Astrocyte of the spinal cord (primary cell): ENCODE measurements at places on chromosomes 12 and 14.
A peak's percentile ranks its signal among the peaks of the same experiment; 100 is the strongest.

DNA sequence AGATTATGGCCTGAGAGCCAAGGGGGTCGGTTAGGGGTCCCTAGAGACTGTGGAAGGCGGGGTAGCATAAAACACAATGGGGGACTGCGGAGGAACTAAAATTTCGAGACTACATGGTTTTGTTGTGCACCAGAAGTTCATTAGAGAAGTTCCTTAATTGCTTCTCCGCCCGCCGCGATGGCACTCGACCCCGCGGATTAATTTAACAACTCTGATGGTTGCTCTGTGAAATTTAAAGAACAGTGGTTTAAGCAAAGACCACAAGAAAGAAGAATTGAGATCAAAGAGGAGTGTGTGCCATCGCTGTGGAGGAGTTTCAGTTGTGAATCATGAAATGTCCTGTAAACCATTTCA is 1.4 kb upstream of the CCDC88C start:
- no peak for DNase-seq

- peak; percentile 74 for DNase-seq
These were observed 23.0 kb downstream of the PDE6H start for GRCh38 chr12:14995583-14996425.

DNA sequence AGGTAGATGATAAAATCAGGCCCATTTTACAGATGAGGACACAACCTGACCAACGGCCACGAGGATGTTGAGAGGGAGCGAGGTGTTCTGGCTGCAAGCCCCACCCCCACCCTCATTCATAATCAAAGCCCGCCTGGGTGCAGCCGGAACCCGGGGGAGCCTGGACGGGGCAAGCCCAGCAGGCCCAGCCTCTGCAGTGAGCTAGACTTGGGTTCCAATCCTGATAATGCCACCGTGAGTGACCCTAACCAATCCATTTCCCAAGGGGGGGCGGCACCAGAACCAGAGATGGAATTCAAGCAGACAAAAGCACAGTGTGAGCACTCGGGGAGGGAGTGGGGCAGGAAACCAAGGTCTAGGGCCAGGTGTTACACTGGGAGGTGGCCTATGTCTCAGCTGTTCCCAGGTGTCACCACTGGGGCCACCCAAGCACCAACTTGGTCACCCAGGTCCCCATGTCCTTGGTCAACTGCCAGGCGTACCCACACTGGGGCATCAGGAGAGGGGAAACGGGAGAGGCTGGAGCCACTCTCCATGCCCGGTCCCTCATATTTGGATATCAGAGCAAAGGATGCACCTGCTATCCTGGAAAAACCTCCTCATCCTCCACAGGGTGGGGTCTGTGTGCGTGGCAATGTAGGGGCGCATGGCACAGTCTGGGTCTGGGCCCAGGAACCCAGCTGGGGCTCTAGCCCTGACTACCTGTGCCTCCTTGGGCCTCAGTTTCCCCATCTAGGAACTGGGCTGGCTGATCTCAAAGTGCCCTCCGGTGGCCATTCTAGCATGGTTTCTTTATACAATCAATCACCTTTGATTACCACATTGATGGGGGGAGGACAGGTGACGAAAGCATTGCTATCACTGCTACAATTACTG is 58.4 kb downstream of the FAM222A start:
- DNase-seq: no peak

- DNase-seq: no peak
These were observed 67.9 kb upstream of the PDE3A start for GRCh38 chr12:20300457-20300856.

DNA sequence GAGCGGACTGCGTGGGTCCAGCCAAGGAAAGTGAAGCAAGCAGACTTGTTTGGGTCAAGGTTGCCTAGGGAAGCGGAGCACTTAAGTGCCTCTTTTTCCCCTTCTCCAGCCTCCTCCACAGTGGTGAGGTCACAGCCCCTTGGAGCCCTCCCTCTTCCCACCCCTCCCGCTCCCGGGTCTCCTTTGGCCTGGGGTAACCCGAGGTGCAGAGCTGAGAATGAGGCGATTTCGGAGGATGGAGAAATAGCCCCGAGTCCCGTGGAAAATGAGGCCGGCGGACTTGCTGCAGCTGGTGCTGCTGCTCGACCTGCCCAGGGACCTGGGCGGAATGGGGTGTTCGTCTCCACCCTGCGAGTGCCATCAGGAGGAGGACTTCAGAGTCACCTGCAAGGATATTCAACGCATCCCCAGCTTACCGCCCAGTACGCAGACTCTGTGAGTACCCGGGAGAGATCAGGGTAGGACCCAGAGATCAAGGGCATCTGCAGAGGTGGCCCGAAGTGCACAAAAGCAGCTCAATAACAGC is at the start of gene TSHR:
Gene TSHR, plus strand, starts transcription at position 206 of the 526 bp plus-strand sequence. Its CDS starts 60 bp downstream, at position 266.
- no peak for DNase-seq

DNA sequence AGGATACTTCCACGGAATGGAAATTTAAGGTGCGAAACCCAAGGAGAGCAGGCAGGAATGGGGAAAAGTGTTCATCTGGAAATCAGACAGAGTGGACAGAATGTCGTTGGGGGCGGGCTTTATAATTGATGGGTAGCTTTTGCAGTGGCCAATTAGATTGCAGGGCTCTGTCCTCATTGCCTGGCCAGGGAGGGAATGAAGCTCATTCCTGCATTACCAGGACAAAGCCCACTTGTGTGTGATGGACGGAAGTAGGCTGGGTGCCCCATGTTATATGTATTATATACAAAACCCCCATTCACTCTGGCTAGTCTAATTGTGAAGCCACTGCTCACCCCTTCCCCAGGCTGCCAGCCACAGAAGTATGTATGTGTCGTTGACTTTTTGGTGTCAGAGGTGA is 23.6 kb downstream of the ZNF664 start:
- DNase-seq: no peak

- peak; percentile 9 for DNase-seq
These were observed 758.0 kb downstream of the DIO2 start for GRCh38 chr14:79453276-79453675.

GRCh38 chr12:10736463-10736862 is 13.3 kb upstream of the YBX3 start:
- no peak for DNase-seq

- peak; percentile 59 for DNase-seq
These were observed 454.1 kb downstream of the ATP23 start for GRCh38 chr12:58395470-58395869.

- no peak for DNase-seq
These were observed 19.1 kb downstream of the SLC2A3 start for GRCh38 chr12:7916936-7917335.

- DNase-seq: no peak
These were observed 183.4 kb upstream of the GZMB start for GRCh38 chr14:24817212-24818057.

DNA sequence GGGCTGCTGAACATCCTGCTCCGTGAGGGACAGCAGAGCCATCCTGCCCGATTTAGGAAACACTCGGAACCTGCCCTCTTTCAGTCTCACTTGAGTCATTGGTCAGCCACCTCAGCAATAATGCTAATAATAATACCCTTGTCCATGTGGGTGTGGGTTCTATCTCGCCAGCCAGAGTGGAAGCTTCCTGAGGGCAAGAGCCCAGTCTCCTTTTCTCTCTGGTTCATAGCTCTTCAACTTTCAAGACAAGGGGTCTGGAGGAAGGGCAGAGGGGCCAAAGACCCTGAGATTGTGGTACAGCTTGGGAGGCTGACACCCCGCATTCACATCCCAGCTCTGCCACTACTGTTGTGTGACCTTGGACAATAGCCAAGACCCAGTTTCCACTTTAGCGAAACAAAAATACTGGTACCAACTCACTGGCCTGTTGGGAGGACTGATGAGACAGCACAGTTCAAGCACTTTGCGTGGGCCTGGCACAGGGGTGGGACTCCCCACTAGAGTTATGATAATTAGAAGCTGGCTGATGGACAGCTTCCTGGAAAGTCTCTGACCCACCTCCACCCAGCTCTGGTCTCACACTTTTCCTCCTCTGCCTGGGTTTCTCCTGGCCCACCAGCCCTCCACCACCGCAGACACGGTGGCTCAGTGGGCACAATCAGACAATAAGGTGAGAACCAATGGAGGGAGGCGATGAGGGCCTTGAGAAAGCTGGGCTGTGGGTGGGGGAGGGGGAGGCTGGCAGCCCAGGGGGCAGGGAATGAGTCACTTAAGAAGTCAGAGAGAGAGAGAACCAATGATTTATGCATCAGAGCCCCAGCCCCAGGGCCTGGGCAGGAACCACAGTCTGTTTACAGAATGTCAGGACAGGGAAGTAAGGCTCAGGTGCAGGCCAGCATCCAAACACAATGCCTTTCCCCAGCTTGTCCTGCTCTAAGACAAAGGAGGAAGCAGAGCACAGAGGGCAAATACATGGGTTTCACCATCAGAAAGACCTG is 9.6 kb downstream of the FAIM2 start:
- peak; percentile 20 for DNase-seq

DNA sequence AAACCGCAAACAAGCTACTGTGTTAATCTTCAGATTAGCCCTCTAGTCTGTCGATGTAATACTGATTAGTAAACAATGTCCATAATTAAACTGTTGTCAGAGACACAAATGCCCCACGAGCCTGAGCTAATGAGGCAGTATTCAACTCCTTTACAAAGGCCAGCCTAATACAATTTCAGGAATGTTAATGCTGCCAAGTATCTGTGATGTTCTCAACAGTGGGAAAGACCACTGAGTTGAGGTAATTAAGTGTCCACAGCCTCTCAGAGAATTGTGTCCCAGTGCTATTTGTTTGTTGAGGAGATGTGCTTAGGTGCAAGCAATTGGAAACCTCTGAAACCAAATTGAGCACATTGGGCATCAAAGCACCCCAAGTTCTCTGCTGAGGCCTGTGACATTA is 139.4 kb upstream of the CDKN3 start:
- no peak for DNase-seq

DNA sequence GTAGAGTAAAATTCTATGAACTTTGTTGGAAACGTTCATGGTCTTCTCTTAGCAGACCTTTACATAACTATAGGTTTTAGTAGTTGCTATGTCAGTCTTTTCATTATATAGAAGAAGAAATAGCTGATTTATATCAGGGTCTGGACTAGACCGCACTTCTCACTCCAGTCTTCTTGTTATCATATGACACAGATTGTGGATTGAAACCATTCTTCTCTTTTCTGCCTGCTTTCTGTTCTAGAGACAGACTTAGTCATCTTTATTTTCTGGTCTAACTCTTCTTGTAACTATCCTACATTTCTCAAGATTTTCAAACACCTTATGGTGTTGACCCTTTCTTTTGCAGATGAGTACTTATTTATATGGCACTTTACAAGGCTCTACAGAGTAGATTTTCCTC is 55.7 kb downstream of the PCNX1 start:
- no peak for DNase-seq

DNA sequence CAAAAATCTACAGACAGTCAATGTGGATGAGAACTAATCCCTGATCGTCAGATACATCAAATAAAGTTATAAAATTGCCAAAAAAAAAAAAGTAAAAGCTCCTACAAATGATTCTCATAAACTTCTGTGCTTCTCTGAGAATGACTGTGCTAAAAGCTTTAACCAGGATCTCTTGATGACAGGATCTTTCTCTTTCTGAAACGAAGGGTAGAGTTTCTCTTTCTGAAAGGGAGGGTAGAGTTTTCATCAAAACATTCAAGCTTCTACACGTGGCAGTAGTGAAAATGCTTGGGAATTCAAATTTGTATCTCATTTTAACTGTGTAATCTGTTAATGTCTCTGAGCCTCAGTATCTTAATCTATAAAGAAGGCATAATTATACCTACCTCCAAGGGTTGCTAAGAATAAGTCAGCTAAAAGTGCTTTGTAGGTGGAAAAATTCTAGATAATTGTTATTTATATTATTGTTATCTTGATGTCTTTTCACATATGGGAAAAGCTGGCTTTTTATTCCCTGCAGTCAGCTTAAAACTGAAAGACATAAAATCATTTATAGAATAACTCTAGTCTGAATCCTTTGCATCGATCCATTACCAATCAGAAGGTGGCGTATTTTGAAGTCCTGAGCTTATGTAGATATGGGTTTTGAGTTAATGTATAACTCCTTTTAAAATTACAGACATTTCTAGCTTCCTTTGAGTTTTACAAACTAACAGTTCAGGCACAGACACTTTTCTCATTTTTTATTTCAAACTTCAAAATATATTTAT is 157.4 kb downstream of the DACT1 start:
- no peak for DNase-seq

DNA sequence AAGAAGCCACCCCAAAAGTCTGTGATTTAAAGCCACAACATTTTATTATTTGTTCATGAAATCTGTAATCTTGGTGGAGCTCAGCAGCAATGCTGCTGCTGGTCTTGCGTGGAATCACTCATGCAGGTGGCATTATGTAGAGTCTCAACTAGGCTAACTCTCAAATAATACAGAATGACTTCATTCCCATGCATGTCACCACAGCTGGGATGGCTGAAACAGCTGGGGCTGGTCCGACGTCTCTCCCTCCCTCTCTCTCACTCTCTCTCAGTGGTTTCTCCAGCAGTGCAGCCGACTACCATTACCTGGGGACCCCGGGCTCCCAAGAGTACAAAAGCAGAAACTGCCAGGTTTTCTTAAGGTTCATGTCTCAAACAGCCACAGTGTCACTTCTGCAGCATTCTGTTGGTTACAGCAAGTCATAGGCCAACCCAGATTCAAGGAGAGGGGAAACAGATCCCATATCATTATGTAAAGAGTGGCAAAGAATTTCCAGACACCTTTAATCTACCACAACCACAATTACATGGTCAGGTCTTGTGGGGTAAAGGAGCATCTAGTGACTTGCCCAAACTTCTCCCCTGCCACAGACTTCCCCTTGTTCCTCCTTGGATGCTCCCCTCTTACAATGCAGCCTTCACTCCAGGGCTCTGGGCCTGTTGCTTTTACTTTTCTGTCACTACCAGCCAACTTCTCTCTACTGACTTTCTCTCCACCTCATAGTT is 192.0 kb upstream of the HMGA2 start:
- DNase-seq: no peak

DNA sequence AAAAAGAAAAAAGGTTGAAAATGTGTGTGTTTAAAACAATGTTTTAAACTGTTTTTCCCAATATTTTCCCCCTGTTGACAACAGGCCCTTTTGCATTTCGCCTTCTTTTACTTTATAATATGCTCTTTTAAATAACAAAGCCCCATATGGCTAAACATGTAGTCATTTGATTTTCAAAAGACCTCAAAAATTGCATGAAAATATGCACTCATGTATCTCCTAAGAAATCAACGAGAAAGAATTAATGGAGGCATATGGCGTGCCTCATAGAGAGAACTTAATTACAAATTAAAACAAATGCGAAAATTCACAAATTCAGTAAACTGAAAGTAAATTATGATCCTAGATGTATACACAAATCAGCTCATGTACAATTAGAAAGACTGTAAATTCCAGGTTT is 202.6 kb upstream of the FOXN3 start:
- no peak for DNase-seq

- no peak for DNase-seq
These were observed 652 bp downstream of the RFLNA start for GRCh38 chr12:124295431-124296058.

- DNase-seq: no peak
These were observed 210.7 kb downstream of the PPM1H start for GRCh38 chr12:62724285-62724684.
